Lower lobe of right lung (tissue), 2 donors: ENCODE measurements at places on chromosomes 7 and 10. TPM values are rescaled to one million over a fixed set of nuclear protein-coding genes. Genes with fewer than 3 reads are reported as not detected.
A peak's percentile ranks its signal among the peaks of the same experiment; 100 is the strongest.

ASB15 gene
- total RNA-seq: not detected

GRCh38 chr7:69187824-69188333, 410.4 kb upstream of the AUTS2 start:
- no peak for DNase-seq

DNA sequence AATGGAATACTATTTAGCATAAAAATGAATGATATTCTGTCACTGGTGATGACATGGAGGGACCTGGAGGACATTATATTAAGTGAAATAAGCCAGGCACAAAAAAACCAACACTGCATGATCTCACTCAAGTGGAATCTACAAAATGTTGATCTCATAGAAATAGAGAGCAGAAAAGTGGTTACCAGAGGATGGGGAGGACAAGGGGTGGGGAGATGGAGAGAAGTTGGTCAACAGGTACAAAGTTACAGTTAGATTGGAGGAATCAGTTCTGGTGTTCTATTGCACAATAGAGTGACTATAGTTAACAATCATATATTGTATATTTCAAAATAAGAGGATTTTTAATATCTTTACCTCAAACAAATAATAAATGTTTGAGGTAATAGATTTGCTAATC, 24.7 kb upstream of the SLC18A3 start:
- DNase-seq: no peak

DNA sequence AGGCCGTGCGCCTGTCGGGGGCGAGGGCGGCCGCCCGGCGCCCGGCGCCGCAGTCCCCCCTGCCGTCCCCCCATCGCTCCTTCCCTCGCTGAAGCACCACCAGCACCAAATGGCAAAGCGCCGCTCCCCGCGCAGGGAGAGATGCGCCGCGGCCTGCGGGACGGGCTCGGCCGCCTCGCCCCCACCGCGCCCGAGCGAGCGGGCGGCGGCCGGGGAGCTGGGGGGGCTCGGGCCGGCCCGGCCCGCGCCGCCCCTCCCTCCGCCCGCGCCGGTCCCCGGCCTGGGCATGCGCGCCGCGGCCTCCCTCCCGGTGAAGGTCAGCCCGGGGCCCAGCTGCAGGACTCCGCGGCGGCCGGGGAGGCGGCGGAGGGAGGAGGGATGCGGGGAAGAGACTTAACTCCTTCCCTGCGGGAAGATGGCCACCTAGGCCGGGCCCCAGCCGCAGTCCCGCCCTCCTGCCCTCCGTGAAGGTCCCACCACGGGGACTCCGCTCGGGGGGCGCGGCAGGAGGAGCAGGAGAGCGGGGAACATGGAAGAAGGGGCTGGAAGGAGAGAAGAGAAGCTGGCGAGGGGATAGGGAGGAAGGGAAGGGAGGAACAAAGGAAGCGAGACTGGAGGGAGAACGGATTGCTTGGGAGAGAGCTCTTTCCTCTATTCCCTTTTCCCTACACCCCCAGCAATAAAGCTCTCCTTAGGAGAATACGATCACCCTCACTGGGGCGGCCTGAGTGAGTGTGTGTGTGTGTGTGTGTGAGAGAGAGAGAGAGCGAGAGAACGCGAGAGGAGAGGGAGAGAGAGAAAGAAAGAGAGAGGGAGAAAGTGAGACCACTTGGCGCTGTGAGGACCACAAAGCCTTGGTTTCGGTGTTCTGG, 3.4 kb upstream of the SMARCD3 start:
- peak; percentile 74 for DNase-seq

GRCh38 chr7:1926908-1927306, 256.8 kb downstream of the ELFN1 start:
- DNase-seq: no peak

- DNase-seq: no peak
Observed at GRCh38 chr10:96341219-96342182, 17.3 kb downstream of the OPALIN start.

- DNase-seq: no peak
Observed at GRCh38 chr7:72337390-72338167, 74.6 kb downstream of the CALN1 start.

GRCh38 chr10:46283580-46284285, 3.1 kb upstream of the ANTXRL start:
- no peak for DNase-seq

DNA sequence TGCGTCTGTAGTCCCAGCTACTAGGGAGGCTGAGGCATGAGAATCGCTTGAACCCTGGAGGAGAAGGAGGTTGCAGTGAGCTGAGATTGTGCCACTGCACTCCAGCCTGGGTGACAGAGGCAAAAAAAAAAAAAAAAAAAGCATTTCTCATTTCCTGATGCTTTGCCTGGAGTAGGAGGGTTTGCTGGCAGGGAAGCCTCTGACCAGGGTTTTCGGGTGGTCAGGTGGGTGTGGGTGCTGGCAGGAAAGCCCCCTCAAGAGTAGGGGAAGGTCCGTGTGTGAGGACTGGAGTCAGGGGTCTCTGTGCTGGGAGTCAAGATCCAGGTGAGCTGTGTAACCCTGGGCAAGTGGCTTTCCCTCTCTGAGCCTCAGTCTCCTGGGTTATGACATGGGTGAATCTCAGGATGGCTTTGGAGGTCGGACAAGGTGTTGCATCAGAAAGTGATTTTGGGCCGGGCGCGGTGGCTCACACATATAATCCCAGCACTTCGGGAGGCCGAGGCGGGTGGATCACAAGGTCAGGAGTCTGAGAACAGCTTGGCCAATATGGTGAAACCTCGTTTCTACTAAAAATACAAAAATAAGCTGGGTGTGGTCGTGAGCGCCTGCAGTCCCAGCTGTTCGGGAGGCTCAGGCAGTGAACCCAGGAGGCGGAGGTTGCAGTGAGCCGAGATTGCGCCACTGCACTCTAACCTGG, 3.2 kb downstream of the AMZ1 start:
- no peak for DNase-seq
